ENCODE measurements at places on chromosomes 1 and 21.

DNA sequence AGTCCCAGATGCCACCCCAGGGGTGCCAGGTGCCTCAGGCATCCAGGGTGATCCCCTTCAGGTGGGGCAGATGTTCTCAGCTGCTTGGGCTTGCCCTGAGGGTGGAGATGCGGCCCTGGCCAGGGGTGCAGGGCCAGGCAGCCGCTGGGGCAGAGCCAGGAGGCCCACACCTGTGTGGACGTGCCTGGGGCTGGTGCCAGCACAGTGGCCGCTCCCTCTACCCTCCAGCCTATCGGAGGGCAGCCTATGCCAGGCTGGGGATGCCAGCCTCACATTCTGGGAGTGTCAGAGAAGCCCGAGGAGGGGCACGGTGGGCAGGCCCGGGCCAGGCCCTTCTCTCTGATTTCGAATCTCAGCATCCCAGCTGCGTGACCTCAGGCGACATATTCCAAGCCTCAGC, 96.5 kb upstream of the WNT4 start:
- no peak for DNase-seq

DNA sequence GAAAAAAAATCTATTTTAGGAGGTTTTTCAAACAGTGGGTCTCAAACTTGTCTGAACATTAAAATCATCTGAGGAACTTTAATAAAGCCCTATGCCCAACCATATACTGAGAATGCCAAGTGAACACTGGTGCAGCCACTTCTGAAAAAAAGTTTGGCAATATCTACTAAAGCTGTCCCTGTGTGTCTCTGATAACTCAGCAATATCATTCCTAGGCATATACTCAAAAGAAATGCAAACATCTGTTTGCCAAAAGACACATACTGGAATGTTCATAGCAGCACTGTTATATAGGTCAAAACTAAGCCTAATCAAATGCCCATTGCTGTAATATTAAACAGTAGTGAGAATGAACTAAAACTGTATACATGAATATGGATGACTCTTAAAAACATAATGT, 74.2 kb upstream of the RGS4 start:
- no peak for DNase-seq

DNA sequence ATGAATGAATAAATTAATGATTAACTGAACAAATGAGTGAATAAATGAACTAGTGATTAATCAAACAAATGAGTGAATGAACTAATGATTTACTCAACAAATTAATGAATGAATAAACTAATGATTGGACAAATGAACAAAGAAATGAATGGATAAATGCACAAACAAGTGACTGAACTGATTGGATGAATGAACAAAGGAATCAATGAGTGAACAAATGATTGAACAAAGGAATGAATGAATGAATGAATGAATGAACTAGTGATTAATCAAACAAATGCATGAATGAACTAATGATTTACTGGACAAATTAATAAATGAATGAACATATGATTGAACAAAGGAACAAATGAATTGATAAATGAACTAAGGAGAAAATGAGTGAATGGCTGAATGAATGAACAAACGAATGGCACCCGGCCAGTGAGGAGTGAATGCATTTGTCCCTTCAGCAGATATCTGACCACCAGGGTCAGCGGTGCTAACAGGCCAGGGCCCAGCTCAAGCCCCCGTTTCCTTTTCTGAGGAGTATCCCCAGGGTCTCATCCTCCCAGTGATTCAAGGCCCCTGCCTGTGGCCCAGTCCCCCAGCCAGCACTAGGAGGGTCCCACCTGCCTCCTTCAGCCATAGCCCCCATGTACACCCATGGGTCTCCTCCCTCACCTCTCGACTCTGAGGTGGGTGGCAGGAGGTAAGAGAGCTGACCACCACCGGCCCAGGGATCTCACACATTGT, 49.9 kb downstream of the WNT9A start:
- no peak for DNase-seq

GRCh38 chr1:96388421-96389310, 332.9 kb upstream of the PTBP2 start:
- DNase-seq: no peak

DNA sequence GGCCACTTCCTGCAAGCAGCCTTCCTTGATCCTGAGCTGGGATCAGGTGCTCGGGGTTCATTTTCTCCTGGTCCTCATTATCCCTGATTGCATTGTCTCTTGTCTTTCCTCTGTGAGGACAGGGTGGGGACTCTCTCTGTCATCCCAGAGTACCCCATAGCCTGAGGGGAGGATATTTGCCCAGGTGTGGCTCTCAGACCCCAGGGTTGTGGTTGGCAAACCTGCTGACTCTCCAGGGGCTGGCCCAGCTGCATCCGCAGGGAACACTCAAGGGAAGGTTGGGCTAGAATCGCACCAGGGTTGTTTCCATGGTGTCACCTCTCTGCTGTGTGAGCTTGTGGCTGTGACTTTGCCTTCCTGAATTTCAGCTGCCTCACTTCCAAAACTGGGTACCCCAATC, 276.8 kb upstream of the C1orf174 start:
- no peak for DNase-seq

DNA sequence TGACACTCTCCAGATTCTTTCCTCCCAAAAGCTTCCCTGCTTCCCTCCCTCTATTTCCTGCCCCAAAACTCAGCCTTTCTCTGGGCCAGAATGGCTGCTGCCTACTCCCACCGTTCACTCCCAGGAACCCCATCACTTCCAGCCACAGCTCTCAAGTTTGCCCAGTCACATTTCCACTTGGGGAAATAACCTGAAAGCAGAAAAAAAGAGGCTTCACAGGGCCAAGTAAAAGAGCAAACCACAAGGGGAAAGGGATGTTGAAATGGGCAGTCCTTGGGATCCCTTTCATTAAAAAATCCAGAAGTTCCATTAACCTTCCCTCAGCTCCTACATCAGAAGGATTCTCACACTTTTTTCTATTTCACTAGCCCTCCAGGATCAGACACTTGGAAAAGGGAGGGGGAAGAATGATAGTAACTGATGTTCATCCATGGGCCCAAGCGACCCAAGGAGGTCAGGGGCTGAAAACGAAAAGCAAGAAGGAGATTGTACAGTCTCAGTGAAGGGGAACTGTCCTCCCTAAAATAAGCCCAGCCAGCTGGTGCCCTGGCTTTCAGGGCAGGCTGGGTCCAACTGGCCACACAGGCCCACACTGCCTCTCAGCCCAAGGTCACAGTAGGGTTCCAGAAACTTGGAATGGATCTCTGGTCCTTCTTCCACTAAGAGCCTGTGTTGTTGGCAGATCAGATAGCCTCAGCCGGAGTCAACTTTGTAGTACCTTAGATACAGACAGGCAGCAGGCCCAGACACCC, 49.7 kb downstream of the DMAP1 start:
- no peak for DNase-seq

GRCh38 chr1:59856725-59857338, 42.1 kb downstream of the HOOK1 start:
- no peak for DNase-seq

DNA sequence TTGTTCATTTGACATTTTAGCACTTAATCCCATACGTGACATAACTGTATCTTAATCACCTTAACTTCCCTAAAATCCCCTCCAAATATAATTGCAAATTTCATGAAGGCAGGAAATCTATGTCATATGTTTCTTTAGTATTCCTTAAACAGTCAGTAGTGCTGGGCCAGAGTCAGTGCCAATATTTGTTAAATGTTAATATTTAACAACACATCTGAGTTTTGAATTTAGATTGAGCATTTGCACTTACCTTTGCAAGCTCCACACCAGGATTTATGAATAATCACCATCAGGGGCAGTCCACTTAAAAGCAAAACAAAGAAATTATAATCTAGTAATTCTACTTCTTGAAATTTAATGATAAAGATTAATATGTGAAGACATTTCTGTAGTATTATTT, 5.3 kb downstream of the KTI12 start:
- DNase-seq: no peak

GRCh38 chr1:60088620-60089155, 15.1 kb upstream of the C1orf87 start:
- no peak for DNase-seq

- no peak for DNase-seq
Observed at GRCh38 chr1:8816264-8816663, 1.2 kb downstream of the RERE start.

DNA sequence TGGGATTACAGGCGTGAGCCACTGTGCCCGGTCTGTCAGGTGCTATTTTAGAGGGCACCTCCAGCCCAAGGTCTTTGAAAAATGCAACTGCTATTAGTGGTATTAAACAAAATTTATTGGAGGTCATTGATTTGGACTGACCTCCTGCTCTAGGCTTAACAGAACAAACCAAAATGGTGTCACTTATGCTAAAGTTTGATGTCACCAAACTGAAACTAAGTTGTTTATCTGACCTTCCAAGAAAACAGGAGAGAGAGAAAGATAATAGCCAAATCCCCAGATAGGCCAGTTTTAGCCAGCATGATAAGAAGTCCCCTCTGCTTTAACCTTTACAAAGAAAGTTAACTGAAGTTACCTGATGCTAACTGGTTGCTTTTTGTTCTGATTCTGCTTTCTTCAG, 8.1 kb upstream of the INAVA start:
- DNase-seq: no peak

GRCh38 chr1:151680826-151681225, 35.8 kb downstream of the CELF3 start:
- DNase-seq: no peak

- no peak for DNase-seq
Observed at GRCh38 chr21:17610911-17611310, 1.8 kb downstream of the BTG3 start.

DNA sequence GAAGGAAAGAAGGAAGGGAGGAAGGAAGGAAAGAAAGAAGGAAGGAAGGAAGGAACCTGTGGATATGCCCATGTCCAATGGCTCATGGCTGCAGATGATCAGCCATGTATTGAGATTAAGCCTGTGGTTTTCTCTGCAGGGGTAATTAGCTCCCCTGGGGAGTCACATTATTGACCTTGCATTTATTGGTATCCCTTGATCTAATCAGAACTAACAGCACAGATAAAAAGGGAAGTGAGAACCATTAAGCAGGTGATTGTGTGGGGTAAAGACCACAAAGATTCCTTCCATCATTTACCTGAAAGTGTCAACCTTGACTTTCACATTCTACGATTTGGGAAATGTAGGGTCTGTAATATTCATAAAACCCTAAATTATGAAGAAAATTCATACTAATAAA, 390.7 kb downstream of the BRINP2 start:
- DNase-seq: no peak

- DNase-seq: no peak
Observed at GRCh38 chr1:206668351-206668750, 16.4 kb upstream of the MAPKAPK2 start.

DNA sequence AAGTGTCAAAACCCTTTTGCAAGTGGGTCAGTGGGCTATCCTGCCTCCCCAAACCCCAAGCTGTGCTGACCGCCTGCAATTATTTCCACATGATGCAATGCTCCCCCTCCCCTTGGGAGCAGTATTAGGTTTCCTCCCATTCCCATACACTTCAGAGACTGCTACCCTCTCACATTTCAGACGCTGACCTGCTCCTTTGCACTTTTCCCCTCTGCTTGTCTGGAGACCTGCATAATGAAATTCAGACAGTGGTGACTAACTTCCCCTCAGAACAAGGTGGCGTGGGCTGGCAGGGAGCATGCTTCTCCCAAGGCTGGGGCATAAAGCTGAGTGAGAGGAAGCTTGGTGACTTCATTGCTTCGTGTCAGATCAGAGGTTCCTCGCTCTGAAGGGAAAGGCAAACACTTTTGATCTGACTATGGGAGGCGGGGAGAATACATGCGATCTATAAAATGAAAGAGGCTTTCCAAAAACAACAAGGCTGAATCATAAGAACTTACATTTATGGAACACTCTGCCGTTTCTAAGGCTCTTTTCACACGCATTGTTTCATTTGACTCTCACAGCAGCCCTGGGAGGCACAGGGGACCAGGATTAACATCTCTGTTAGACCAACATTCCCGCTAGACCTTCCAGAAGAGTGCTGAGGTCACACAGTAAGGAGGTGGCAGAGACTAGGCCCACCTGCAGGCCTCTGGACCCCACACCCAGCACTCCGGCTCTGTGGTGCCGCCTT, 27.5 kb upstream of the ROR1 start:
- no peak for DNase-seq

DNA sequence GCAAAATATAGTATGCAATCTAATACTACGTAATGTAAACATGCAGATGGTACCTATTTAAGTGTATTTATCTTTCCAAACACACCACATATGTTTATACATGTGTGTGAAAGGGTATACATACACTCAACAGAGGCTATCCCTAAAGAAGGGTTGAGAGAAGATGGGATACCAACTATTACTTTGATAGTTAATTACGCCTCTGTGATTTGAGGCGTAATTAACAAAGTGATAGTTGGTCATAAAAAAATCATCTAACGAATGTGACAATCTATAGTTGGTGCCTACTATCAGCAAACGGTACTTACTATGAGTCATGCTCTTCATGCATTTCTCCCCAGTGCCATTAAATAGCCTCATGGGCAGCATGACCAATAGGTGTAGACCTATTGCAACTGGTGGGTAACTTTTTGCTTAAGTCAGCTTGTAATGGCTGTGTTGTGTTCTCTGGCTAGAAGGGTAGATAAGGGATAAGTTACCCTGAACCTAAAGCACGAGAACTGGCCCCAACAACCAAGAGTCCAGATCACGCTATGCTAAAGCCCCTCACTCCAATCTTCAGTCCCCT, 15.3 kb downstream of the RCAN1 start:
- DNase-seq: no peak

- DNase-seq: no peak
Observed at GRCh38 chr1:29332204-29332603, 95.9 kb downstream of the PTPRU start.

- DNase-seq: no peak
Observed at GRCh38 chr1:223035724-223036478, 107.1 kb downstream of the TLR5 start.

DNA sequence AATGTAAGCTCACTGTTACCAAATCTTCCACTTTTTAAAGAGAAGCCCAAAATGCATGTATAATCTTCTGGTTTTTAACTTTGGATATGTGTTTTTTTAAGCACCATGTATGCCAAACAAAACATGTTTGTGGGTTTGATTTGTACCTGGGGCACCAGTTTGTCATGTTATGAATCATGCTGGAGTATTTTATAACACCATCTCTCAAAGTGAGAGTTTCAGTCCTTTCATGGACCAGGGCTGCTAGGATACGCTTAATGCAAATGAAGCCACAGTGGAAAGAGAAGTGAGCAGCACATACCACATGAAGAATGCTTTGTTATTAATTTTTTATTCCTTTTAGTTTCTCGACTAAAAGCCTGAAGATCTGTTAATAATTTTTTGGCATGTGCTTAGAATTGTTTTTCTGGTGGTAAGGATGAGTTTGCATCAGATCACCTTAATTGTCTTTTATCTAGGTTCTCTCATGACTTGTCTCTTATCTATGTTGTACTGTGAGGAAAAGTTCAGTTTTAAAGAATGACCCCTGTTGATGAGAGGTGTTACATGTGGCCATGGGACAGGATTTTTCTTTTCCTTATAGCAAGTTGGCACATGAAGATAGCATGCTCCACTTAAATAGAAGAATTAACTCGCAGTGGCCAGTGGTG, 2.0 kb upstream of the RABGAP1L start:
- no peak for DNase-seq

GRCh38 chr1:10539411-10540043, 64.8 kb downstream of the PEX14 start:
- no peak for DNase-seq

All from stimulated activated CD8-positive, alpha-beta memory T cell treated with anti-CD3 and anti-CD28 coated beads, Interleukin-2, amount 100 ng/mL, for 1 hour (primary cell).